ENCODE measurements at places on chromosomes 11 and 22. TPM values are rescaled to one million over a fixed set of nuclear protein-coding genes. Genes with fewer than 3 reads are reported as not detected.

The SNU13 gene
- 88.6 TPM for total RNA-seq

The VSIG2 gene
- total RNA-seq, result 0.50 TPM

The AGBL2 gene
- 0.66 TPM for total RNA-seq

The OR4C3 gene
- total RNA-seq, result not detected

The CRYAB gene
- 6.0 TPM for total RNA-seq

The MAFF gene
- total RNA-seq, result 43.5 TPM

The SPTBN2 gene
- total RNA-seq, result 5.6 TPM

The ARHGAP20 gene
- total RNA-seq, result 3.6 TPM

The HYLS1 gene
- 6.1 TPM for total RNA-seq

The PYGM gene
- 0.33 TPM for total RNA-seq

The NARS2 gene
- total RNA-seq, result 34.7 TPM

The OR52I2 gene
- under 0.01 TPM for total RNA-seq

The FAM111B gene
- 22.4 TPM for total RNA-seq

The C11orf87 gene
- total RNA-seq, result not detected

The PNPLA5 gene
- total RNA-seq, result not detected

All from uterine smooth muscle cell (primary cell).